ENCODE measurements at places on chromosomes 12 and 14.
A peak's percentile ranks its signal among the peaks of the same experiment; 100 is the strongest.

- no peak for DNase-seq
Measured at GRCh38 chr12:74897425-74898211, 312.0 kb downstream of the KCNC2 start.

GRCh38 chr14:59619061-59619460 lies 42.4 kb upstream of the CCDC175 start:
- DNase-seq = no peak

DNA sequence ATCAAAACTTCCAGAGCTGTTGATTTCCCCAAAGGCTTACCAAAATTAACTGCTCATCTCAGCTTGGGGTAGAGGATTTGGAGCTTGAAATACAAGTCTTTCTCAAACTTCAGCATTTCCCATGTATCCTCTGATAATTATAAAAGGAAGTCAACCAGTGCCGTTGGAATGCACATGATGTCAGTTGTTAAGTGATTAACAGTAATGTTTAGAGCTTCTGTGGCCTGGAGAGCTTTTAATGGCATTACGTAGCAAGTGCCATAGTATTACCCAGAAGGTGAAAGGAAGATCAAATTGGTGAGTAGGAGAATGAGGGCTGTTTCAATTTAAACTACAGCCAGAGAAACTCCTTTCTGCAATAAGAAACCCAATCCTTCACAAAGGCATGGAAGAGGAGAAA lies 62.5 kb upstream of the PTPRR start:
- no peak for DNase-seq

- no peak for DNase-seq
Measured at GRCh38 chr12:116598311-116599284, 39.4 kb downstream of the MAP1LC3B2 start.

- no peak for DNase-seq
Measured at GRCh38 chr12:117538926-117539325, 177.5 kb upstream of the NOS1 start.

DNA sequence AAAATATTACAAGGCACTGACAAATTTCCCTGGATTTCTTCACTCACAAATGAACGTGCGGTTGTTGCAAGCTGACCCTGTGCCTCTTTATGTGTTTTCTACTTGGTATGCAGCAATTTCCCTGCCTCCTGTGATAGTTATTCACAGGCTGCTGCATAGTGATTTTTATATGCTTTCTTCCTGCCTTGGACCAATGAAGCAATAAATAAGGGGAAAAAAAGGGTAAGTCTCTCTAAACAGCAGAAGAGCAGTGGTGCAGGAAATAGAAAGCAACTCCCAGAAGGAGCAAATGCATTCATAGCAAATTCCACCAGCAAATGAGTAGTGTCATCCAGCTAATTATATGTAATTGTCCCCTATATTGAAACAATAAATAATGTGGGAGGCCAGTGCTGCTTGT lies 737.9 kb downstream of the GALC start:
- no peak for DNase-seq

DNA sequence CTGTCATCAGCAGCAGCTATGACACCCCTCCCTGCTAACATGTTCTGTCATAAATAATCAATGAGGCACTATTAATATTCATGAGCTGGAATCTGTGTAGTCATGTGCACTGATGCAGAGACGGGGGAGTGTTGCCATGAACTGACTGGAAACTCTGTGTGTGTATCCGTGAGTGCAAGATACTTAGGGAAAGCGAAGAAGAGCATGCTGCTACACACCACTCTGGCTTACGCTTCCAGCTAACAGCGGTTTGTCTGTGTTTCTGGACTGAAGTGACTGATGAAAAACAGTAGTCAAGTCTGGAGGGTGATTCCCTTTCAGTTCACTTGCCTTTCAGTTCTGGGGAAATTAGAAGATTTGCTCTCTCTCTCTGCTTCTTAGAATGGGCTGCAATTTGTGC lies 249.4 kb downstream of the PDZRN4 start:
- DNase-seq = no peak

DNA sequence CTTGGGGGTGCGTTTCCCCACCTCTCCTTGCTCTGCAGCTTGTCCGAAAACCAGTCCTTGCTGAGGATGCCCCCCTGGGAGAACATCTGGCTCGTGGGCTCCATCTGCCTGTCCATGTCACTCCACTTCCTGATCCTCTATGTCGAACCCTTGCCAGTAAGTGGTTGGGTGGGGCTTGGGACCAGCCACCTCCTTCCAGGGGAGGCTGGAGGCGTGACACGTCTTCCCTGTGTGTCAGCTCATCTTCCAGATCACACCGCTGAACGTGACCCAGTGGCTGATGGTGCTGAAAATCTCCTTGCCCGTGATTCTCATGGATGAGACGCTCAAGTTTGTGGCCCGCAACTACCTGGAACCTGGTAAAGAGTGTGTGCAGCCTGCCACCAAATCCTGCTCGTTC lies 57.5 kb downstream of the ANAPC7 start:
- no peak for DNase-seq

GRCh38 chr14:51121096-51121495 lies 26.2 kb upstream of the TRIM9 start:
- DNase-seq = no peak

- DNase-seq = no peak
Measured at GRCh38 chr14:54002653-54003052, 46.0 kb upstream of the BMP4 start.

- no peak for DNase-seq
Measured at GRCh38 chr14:90534838-90535555, 138.2 kb downstream of the CALM1 start.

GRCh38 chr14:60975551-60975950 lies 5.3 kb downstream of the TRMT5 start:
- no peak for DNase-seq

DNA sequence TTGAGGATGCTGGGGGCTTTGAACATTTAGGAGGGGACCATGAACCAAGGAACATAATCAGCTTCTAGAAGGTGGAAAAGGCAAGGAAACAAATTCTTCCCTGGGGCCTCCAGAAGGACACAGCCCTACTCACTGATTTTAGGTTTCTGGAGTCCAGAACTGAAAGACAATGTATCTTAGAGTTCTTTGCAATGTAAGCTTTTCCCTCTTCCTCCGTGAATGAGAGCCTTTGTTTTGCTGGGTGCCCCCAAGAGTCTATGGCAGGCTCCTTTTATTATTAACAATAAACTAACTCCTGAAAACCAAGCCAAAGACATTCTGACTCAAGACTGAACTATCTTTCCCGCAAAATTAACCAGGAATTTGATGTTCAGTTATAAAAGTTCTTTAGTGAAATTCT lies 204.1 kb downstream of the STXBP6 start:
- DNase-seq = no peak

DNA sequence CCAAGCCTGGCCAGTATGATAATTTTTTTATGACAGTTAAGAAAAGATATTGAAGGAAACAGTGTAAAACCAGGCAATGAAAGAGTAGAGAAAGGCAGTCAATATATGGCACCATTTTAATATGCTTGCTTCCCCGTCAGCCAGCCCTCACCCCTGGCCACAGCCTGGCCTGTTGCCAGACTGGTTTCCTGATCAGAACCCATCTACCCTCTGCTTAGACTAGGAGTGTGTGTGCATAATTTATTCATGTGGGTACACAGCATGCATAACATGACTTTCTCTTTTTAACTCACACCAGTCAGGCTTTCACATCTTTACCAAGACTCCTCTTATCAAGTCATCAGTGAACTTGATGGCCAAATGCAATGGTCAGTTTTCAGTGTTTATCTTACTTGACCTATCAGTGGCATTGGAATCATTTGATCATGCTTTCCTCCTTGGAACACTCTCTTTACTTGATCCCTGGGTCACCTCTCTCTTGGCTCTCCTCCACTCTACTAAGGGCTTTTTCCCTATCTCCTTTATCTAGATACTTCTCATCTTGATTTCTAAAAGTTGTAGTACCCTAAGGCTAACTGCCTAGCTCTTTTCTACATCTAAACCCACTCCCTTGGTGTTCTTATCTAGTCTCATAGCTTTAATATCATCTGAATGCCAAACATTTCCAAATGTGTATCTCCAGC lies 10.0 kb upstream of the GPR19 start:
- DNase-seq = no peak

GRCh38 chr12:44875954-44876543 lies at the start of gene NELL2:
Gene NELL2, minus strand, starts transcription at chr12:44876315. Its CDS starts 446 bp downstream, at chr12:44875869.
- DNase-seq = peak; percentile 46

DNA sequence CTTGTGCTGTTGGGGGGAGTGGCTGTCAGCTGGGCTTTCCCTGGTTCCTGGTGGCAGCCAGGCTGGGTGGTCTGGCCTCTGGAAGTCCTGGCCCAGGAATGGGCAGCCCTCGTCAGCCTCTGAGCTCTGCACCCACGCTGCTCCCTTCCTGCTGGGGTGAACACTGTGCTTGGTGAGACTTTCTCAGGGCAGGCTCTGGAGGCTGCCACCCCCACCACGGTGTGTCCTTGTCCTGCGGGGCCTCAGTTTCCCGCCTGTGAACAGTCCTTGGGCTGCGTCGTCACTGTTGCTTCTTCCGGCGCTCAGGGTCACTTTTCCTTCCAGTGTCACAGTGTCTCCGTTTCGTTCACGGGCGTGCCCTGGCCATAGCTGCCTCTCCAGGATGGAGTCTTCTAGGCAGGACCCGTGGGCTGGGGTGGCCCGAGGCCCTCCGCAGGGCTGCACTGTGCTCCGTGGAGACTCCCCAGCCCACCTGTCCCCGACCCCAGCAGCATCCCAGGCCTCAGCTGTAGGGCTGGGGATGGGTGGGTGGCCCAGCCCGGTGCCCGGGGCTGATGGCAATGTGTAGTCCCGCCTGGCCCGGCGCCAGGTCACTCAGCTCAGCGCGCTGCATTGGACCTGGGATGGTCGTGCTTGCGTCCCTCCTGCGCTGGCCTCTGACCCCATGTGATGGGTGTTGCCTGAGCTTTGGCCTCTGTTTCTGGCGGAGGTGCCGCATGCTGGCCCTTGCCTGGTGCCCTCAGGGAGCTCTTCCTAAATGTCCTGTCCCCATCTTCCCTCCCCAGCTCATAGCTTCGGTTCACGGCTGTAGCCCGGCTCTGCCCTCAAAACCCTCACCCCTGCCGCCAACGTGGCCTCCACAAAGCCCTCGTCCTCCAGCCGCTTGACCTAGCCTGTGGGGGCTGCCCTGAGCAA lies 6.8 kb downstream of the KIF26A start:
- DNase-seq = no peak

GRCh38 chr14:55799508-55800095 lies 219.6 kb downstream of the KTN1 start:
- no peak for DNase-seq

DNA sequence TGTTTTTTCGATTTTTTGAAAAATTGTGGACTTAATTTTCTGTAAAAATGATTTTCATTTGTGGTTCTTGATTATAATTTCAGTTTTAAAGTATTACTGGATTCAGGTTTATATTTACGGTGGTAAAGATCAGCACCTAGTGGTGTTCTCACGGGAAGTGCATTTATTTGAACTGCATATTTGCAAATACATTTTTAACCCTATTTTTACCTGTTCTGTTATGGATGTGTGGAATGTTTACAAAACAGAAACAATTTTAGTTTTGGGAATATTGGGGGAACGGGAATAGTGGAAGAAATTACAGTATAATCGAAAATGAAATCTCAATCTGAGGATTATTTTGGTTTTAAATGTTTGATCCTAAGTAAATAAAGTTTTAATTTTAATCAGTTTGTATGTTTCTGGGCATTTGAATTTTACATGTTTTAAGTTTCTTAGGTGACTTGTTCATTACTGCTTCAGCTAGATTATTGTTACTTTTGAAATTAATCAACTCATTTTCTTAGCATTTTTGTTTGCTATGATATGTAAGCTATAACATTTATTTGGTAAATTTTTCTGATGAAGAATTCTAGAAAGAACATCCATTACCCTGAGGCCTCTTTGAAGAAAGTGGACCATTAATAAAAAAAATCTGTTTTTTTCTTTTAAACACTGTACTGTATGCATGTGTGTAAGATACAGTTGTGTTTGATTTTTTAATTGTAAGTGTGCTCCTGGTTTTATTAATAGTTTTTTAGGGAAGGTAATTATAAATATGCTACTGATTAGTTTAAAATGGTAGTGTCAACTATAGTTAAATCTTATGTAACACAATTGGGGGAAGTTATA lies 942 bp downstream of the ATF7IP start:
- DNase-seq = no peak

DNA sequence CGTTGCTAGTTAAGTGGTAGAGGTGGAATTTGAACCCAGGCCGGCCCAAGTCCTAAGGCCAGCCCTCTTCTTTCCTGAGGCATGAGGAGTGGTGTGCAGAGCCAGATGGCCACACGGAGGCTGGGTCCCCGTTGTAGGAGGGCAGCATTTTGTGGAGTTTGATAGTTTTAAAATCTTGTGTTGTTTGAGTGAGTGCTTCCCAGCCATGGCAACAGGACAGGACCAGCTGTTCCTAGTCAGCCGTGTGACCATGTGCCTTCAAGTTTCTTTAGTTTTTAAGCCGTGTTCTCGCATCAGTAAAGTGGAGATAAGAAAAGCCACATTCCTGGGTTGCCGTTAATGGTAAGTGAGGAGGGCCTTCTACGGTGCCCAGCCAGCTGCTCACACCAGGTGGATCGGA lies 44.4 kb downstream of the UBE3B start:
- no peak for DNase-seq

DNA sequence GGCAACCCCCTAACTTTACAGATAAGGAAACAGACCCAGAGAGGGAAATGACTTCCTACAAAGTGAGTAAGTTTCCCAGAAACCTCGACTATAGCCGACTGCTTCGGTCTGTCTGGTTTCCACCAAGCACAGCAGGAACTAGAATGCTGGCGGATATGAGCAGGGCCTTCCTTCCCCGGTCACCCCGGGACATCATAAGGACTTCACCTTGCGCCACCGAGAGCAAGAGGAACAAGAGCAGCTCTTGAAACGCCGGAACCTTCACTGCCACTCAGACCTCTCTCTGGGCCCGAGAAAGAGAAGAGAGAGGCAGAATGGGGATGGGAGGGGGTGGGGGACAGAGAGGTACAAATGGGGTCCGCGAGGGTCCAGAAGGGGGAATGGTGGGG lies 29.4 kb upstream of the GPR68 start:
- no peak for DNase-seq

GRCh38 chr14:90451443-90451842 lies 54.6 kb downstream of the CALM1 start:
- no peak for DNase-seq

DNA sequence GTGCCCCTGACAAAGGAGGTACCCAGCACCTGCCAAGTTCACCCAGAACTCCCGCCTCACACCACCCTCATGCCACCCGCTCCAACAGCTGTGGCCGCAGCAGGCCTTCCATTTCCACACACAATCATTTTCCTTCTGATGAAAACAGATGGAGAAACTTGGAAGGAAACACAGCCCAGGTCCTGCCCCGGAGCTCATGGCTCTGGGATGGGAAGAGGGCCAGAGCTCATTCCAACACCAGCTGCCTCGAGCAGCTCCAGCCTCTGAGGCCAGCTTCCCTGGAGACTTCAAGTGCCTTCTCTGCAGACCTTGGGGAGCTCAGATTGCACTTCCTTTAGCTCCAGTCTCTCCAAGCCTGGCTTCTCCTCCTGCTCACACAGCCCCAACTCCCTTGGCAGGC lies 55.1 kb upstream of the CMKLR1 start:
- DNase-seq = no peak
